NCI-H460 (cell line): ENCODE measurements at places on chromosomes 12 and 14. TPM values are rescaled to one million over a fixed set of nuclear protein-coding genes. Genes with fewer than 3 reads are reported as not detected.
A peak's percentile ranks its signal among the peaks of the same experiment; 100 is the strongest.

DNA sequence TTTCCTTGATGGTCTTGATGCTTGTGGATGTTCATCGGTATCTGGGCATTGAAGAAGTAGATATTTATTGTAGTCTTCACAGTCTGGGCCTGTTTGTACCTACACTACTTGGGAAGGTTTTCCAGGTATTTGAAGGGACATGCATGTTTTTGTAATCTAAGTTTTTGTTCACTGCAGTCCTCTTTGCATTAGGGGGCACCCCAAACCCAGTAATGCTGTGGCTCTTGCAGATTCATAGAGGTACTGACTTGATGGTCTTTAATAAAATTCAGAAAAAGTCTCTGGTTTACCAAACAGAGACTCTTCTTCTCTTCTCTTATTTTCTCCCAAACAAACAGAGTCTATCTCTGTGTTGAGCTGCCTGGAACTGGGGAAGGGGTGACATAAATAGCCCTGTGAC, 150.9 kb upstream of the SLC16A7 start:
- no peak for DNase-seq

The EFS gene
- 0.05 TPM in 1 of 2 replicates, not detected in the other for total RNA-seq

- DNase-seq, result peak; percentile 91
Measured at GRCh38 chr14:58171090-58171489, 19.1 kb upstream of the ARMH4 start.

The RDH16 gene
- 0.05 TPM in 1 of 2 replicates, not detected in the other for total RNA-seq

The ABCD2 gene
- not detected in 2 replicates for total RNA-seq

The OR4Q2 gene
- not detected in 2 replicates for total RNA-seq

DNA sequence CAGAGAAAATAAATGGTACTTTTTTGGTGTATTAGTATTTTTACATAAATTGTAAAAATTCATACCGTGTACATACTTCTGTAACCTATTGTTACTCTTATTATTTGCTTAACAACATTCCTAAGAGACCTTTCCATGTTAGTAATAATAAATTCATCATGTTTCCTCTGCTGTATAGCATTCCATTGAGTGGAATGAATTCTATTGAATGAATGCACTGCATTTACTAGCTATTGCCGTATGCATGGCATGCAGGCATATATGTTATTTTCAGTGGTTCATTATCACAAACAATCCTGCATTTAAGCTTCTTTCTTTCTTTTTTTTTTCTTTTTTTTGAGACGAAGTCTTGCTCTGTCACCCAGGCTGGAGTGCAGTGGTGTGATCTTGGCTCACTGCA, 137.6 kb upstream of the TBX3 start:
- no peak for DNase-seq

DNA sequence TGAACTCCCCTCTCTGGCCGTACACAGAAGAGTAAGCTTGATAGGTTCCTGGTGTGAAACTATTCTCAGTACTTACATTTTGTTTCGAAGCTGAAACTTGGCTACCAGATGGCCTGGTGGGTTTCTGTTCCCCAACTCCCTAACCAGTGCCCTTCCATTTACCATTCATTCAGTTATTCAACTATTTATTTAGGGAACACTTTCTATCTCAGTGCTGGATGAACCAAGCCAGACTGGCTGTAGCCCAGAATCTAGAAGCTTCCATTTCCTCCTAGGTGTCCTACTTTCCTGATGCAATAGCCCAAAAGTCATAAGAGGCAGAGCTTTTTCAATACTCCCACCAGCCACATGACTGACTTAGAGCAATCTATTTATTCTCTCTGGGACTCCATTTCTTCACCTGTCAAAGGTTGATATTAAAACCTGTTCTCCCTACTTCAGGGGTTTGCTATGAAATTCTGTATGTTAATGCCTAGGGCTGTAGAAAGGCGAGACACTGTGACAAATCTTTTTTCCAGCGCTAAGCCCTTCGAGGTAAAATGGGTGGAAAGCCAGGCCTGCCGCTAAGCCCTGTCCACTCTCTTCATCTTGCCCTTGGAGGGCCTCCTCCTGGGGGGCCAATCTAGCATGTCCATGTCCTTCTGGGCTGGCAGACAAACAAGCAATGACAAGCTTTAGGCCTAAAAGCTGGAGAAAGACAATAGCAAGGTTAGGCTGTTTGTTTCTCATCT, 8.1 kb upstream of the IRF2BPL start:
- no peak for DNase-seq

DNA sequence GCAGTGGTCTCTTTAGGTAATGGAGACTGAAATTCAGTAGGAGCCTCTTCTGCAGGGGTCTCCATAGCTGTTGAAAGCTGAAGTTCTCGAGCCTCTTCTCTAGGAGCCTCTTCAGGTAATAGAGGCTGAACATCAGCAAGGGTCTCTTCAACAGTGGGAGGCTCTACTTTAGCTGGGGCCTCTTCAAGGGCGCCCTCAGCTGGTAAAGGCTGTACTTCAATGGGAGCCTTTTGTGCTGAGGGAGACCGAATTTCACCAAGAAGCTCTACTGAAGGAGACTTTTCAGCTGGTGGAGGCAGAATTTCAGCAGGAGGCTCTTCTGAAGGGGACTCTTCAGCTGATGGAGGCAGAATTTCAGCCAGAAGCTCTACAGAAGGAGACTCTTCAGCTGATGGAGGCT, 1.5 kb downstream of the FSCB start:
- DNase-seq, result no peak

The OR10G2 gene
- total RNA-seq, result not detected in 2 replicates

DNA sequence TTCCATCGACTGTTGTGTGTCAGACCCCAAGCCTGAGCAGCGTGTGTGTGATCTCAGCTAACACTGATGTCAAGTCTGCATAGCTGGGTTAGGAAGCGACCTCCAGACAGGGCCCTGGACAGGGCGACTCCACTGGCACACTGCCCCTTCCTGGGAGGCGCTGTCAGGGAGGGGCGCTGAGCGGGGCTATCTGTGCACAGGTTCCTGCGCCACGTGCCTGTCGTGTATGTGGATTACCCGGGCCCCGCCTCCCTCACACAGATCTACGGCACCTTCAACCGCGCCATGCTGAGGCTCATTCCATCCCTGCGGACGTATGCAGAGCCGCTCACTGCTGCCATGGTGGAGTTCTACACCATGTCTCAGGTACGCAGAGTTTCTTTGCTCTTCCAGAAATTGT, 53.9 kb downstream of the DYNC1H1 start:
- DNase-seq, result no peak

- DNase-seq, result no peak
Measured at GRCh38 chr12:54044425-54045103, 9.1 kb upstream of the HOXC4 start.

DNA sequence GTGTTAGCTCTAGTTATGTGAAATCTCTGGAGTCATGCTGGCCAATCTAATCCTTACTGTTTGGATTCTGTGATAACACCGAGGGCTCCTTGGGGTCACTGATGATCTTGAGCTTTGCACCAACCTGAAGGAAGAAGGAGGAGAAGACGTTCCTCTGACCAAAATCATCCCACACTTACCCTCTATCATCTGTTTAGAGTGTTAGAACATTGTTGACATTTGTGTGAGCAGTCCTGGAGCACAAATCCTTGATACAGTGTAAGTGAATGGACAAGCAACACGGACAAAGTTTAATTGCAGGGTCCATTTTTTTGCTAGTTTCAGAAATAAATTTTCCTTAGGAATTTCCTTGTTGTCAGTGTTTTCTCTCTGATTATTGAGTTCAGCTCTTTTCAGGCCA, 181.7 kb downstream of the AKAP6 start:
- DNase-seq, result no peak

The DENND5B gene
- 18.9 and 19.0 TPM in 2 replicates for total RNA-seq

DNA sequence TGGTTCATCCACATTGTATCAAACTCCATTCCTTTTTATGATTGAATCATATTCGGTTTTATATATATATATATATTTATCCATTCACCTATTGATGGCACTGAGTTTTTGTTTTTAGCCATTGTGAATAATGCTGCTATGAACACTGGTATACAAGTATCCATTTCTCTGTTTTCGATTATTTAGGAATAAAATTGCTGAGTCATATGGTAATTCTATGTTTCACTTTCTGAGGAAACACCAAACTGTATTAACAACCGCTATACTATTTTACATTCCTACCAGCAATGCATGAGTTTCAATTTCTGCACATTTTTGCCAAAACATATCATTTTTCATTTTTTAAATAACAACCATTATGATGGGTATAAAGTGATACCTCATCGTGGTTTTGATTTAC, 104.7 kb downstream of the C12orf42 start:
- DNase-seq, result no peak

The ZNF385A gene
- 5.3 and 5.5 TPM in 2 replicates for total RNA-seq

The RNASE7 gene
- not detected in 2 replicates for total RNA-seq

The AP4S1 gene
- total RNA-seq, result 5.4 and 9.7 TPM in 2 replicates

DNA sequence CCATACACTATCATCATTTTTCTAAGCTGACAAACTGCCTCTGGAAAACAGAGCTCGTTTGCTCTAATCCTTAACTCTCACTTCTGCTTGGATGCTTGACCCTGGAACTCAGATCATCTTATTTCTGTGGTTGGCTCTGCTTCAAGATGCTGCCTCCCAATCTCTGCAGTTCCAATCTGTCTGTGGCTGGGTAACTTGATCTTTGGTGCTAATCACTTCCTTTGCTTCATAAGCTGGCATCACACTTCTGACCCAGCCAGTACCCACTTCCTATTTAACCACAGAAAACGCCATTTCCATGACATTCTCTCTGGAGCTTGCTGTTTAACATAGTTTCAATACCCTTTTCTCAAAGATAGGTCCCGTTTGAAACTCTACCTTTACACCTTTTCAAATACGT, 254.2 kb downstream of the ACSS3 start:
- DNase-seq, result no peak

The INSM2 gene
- total RNA-seq, result not detected in 2 replicates

DNA sequence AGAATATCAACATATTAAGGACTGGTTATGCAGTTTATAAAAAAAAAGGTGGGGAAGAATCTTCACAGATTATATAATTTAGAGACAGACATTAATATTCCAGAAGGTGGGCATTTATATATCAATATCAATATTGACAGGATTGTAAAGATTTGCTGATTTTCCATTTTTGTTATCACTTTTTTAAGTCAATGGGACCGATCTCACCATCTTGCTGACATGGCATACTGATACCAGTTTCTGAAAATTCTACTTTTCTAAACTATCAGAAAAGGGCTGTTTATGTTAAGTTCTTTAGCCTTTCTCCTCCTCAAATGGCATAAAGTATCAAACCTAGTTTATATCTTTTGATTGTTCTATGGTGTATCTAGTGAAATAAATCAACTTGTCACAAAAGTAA, 344.1 kb upstream of the SOX5 start:
- no peak for DNase-seq

GRCh38 chr12:29889737-29890136, 106.0 kb upstream of the TMTC1 start:
- DNase-seq, result peak; percentile 15

The TMED8 gene
- total RNA-seq, result 27.8 TPM in 2 replicates

The TMTC1 gene
- total RNA-seq, result 10.7 and 11.9 TPM in 2 replicates

The CCDC85C gene
- 7.2 and 9.2 TPM in 2 replicates for total RNA-seq

- peak; percentile 66 for DNase-seq
Measured at GRCh38 chr12:632102-632696, 31.0 kb downstream of the NINJ2 start.

GRCh38 chr12:80282761-80283160, 161.3 kb upstream of the PTPRQ start:
- no peak for DNase-seq

- no peak for DNase-seq
Measured at GRCh38 chr12:3190101-3190500, 112.9 kb downstream of the TSPAN9 start.

GRCh38 chr12:82694970-82695369, 8.3 kb downstream of the TMTC2 start:
- no peak for DNase-seq

The GALNT8 gene
- total RNA-seq, result not detected in 2 replicates

GRCh38 chr12:103475073-103475472, 20.7 kb downstream of the C12orf42 start:
- no peak for DNase-seq

- DNase-seq, result no peak
Measured at GRCh38 chr12:89862511-89863445, 154.1 kb upstream of the ATP2B1 start.

- no peak for DNase-seq
Measured at GRCh38 chr12:121240062-121240420, 30.1 kb downstream of the P2RX4 start.

GRCh38 chr12:52645120-52645761, 6.8 kb downstream of the KRT2 start:
- DNase-seq, result no peak

The STAB2 gene
- not detected in 2 replicates for total RNA-seq

The ZNF605 gene
- 12.6 and 17.3 TPM in 2 replicates for total RNA-seq

- DNase-seq, result peak; percentile 71
Measured at GRCh38 chr12:77049767-77050353, 15.5 kb downstream of the E2F7 start.

GRCh38 chr14:67079846-67080245, 109.4 kb upstream of the GARIN2 start:
- DNase-seq, result no peak
